ENCODE measurements at places on chromosomes 5 and 9.

- DNase-seq: no peak
Observed at GRCh38 chr5:57034201-57034916, 82.4 kb upstream of the MIER3 start.

DNA sequence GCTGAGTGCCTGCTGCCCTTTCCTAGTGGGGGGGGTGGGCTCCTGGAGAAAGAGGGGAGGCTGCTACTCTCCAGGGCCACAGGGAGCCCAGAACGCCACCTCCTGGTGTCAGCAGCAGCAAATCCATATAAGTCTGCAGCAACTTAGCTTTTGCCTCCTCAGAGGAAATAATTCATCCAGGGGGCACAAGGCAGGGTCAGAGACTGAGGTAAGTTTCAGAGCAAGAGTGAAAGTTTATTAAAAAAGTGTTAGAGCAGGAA lies 4.0 kb upstream of the CLPTM1L start:
- no peak for DNase-seq

- DNase-seq: no peak
Observed at GRCh38 chr5:91114658-91115057, 268.5 kb downstream of the ARRDC3 start.

DNA sequence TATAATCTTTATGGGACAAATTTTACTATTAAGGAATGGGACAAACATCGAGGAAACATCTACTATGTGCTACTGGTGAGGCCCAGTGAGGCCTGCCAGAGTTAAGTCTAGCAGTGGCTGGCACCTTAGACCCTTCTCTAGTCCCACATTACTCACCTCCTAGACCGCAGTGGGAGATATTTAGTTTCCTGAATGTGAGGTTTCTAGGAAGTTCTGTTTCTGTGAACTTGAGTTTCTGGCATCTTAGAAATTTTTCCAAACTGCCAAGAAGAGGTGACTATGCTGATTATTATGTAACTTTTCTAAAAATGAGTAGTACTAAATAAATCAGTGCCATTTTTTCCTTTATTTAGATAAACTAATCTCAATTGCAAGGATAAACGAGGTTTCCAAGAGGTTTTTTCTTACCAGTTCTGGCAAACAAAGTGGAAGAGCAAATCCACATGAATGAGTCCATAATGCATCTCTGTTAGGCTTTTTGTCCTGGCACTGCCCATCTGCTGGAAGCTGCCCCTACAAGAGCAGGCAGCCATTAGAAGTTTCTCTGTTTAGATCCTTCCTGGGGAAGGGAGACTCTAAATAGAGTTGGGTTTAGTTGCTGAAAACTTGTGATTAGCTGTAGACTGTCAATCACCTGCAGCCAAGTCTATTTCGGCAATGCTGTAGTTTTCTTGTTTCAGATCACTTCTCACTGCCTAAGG lies 348.7 kb downstream of the MAN2A1 start:
- peak; percentile 13 for DNase-seq

- DNase-seq: peak; percentile 93
Observed at GRCh38 chr9:100087218-100087617, 11.6 kb downstream of the ERP44 start.

DNA sequence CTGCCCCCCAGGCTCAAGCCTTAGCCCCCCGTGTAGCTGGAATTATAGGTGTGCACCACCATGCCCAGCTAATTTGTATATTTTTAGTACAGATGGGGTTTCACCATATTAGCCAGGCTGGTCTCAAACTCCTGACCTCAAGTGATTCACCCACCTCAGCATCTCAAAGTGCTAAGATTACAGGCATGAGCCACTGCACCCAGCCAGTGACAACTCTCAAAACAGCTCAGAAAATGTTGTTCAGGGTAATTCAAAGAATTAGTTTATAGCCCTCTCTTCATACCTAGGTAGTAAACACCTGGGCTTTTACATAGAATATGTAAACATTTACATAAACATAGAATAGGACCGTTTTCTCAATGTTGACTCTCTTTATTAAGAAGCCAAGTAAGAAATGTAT lies 168.7 kb downstream of the ENC1 start:
- no peak for DNase-seq

- DNase-seq: no peak
Observed at GRCh38 chr9:110520120-110520701, 59.3 kb downstream of the SVEP1 start.

GRCh38 chr9:103552712-103553111 lies 541.4 kb upstream of the SMC2 start:
- no peak for DNase-seq

DNA sequence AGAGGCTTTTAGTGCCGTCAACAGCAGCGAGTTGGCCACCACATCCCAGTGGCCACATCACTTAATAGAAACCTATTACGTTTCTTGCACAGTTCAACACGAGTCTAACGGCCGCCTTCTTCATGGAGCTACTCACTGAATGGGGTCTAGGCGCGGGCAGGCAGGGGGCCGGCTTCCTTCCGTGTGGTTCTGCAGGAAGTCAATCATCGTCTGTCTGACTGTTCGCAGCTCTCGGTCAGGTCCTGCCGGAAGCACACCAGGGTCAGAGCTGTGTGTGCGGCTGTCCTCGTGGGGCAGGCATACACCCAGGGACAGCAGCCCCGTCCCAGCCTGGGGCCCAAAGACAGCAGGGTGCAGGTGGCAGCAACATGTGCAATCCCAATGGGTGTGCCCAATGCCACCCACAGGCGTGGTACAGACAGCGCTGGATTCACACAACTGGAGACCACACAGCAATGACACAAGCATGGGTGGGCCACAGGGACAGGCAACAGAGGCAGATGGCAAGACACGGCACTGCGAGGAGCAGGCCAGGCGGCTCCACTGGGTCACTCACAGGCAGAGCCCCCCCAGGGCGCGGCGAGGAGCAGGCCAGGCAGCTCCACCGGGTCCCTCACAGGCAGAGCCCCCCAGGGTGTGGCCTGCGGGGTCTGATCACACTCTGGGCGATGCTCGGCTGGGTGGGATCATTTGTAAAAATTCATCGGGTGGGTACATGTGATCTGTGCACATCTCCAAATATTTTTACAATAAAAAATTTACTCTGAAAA lies 19.1 kb upstream of the LHX3 start:
- no peak for DNase-seq

DNA sequence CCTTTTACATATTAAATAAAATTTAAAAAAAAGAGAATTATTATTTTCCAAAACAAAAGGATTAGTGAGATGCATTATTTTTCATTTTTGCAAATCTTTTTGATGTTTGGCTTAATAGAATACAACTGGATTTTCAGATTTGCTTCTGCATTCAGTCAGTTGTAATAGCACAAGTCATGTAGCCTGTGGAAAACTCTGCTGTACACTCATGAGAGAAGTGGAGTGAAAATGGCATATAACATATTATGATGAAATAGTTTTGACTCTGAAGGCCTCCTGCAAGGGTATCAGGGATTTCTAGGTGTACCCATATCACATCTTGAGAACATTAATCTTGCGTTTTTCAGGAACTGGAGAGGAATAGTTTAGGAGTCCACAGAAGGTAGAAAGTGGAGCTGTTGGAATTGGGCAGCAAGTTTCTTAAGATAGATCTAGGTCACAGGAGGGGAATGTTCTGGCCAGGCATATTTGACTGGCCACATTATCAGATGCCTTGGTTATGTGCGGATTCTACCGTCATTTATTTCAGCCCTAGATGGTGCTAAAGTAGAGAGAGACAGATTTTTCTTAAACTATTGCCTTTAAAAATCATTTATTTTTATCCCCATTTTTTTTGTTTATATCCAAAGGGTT lies 16.4 kb downstream of the LNPEP start:
- DNase-seq: no peak

- peak; percentile 7 for DNase-seq
Observed at GRCh38 chr5:124843596-124843899, 97.1 kb upstream of the ZNF608 start.

GRCh38 chr9:114507726-114508125 lies 2.5 kb upstream of the WHRN start:
- DNase-seq: peak; percentile 66

DNA sequence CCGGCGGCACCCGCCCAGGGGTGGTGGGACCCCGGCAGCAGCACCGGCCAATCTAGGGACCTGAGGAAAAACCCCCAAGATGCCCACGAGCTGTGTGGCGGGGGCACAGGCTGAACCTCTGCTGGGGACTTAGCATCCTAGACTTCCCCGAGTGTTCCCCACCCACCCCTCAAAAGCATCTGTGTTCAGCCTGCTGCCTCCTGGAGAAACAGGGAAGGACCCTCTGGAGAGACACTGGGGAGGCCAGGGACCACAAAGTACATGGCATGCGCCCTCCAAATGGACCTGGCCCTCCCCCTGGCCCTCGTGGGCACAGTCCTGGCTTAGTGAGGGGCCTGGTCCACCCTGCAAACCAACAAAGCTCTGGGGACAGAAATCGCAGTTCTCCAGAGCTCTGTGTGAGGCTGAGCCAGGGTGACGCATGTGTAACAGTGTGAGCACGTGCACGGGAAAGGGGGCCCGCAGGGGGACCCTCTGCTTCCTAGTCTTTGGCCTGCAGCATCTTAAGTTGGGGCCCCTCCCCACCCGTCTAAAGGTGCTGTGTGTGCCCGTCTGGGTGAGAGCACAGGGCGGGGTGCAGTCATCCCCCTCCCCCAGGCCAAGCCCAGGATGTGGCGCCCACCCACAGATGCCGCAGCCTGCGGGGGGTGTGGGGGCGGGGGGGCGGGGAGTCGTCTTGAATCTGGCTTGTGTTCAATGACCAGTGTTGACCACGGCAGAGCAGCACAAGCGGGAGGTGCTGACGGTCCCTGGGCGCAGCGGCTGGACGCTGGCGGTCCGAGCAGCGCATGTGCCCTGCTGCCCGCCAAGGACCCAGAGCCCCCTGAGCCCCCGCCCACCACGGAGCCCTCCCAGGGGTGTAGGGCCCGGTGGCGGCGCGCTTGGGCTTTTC lies 672 bp upstream of the KCNT1 start:
- DNase-seq: peak; percentile 11

DNA sequence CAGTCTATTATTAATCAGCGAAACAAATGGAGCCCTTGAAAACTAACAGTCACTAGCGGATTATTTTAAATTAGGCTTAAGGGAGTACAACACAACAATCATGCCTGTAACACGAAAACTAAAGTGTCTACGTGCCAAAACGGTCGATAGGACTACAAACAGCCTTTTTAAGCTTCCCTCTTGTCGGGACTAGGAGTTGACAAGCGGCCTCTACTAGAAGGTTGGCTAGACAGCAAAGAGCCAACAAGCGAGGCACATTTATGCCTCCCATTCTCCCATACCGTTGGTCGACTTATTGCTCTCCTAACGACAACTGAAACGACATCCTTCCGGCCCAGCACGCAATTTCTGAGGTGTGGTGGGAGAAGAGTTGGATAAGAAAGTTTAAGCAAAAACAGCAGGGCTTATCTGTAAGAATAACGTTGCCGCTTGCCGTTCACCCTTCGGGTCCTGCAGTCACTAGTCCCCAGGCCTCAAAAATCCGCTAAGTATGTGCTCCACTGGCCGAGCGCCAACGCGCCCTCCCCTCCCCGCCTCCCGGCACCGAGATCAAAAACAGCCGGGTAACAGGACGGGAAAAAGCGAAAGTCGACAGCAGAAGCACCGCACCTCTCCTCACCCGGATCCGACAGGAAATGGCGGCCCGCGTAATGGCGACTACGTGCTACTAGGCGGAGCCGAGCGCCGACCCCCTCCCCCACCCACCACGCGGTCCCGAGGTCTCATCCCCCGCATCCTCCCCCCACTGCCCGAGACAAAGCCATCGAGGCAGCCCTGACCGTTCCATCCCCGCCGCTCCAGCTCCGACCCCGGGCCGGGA lies 813 bp downstream of the HNRNPK start:
- peak; percentile 94 for DNase-seq

- no peak for DNase-seq
Observed at GRCh38 chr5:121430538-121430937, 421.1 kb upstream of the FTMT start.

GRCh38 chr9:35976726-35977125 lies 18.8 kb upstream of the OR2S2 start:
- no peak for DNase-seq

DNA sequence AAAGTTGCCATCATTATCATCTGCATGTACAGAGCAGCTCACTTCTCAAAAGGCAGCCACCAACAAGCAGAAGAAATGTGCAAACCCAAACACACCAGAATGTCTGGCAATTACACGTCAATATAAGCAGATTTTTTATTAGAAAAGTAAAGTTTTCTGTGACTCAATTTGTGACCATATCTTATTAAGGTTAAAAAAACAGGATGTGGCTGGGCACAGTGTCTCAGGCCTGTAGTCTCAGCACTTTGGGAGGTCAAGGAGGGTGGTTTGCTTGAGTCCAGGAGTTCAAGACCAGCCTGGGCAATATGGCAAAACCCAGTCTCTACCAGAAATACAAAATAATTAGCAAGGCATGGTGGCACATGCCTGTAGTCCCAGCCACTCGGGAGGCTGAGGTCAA lies 176.7 kb downstream of the FANCC start:
- no peak for DNase-seq

DNA sequence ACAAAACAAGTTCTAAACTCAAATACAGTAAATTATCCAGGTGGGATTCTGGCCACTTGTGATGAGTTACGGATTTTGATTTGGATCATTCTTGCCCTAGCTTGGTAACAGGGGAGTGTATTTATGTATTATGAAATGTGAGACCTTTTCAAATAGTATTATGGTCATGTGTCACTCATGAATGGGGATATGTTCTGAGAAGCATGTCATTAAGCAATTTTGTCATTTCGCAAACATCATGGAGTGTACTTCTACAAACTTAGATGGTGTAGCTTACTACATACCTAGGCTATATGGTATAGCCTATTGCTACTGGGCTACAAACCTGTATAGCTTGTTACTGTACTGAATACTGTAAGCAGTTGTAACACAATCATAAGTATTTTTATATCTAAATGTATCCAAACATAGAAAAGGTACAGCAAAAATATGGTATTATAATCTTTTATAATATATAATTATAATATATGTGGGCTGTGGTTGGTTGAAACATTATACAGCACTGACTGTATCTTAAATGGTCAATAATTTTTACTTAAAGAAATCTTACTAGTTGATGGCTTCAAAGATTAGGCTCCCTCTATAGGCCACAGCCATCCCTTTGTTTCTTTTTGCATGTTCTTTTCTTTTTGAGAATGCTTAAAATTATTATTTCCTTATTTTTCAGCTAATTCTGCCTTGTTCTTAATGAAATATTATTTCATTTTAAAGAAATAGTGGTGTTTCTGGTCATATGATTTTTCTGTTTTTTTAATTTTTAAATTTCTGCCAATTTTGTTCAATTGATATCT lies 128.4 kb downstream of the MAST4 start:
- DNase-seq: peak; percentile 55

DNA sequence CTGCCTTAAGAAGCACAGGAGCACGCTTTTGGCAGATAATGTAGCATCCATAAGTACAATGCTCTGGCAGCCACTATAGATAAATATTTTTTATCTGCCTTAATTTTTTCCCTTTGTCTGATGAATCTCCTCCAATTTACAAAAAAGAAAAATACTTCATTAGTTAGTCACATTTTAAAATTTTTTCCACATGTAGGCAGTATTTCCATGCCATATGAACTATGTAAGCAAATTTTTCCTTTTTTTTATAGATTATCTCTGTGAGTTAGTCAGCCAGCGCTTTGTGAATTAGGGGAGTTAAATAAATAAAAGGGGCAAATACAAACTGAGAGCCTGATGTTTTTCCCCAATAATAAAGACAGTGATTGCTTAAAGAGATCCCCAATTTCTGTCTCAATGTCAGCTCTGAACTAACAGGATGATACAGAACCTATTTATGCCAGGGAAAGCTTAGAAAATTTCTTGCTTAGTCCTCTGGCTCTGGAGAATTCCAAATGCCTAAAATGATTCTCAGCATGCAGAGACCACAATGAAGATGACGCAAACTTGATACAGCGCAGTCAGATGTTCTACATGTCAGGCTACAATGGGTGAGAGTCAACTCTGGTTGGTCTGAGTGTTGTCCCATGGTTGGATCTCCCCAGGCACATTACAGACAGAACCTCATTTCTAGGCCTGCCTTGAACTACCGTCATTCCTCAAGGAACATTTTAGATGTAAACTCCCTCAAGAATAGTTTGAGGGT lies 390.4 kb upstream of the CDH6 start:
- DNase-seq: no peak

Measured in hematopoietic multipotent progenitor cell treated with erythropoietin and hydrocortisone succinate and interleukin-3 and kit ligand, for 4 days (in vitro differentiated cells).